ENCODE measurements at places on chromosomes 5 and 9.

DNA sequence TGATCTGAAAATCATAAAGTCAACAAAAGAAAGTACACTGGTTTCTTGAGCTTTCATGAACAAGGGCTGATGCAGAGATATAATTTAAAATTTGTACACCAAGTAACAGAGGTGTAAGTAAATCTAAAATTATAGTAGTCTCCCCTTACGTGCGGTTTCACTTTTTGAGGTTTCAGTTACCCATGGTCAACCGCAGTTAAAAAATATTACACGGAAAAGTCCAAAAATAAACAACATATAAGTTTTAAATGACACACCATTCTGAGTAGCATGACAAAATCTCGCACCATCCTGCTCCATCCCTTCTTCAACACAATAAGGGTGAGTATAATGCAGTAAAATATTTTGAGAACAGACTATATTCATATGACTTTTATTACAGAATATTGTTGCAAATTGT, 54.4 kb downstream of the AUH start:
- DNase-seq = no peak

- DNase-seq = peak; percentile 75
Measured at GRCh38 chr5:119315516-119315949, 40.3 kb upstream of the TNFAIP8 start.

DNA sequence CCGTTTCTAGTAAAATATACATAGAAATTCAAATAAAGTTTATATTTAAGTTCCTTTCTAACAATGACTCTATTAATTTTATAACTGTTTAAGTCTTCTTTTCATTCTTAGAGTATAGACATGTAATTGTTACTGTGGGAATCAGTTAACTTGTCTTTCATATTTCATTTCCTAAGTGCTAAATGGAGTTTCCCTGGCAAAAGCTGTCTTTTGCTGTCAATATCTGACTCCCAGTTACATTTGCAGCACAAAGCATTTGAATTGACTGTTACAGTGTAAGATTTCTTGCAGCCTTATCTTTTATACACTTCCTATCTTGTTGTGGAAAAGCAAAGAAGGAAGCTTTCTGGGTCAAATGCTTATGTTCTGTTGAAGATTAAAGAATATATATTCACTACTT, 1026.3 kb downstream of the CDH9 start:
- no peak for DNase-seq

DNA sequence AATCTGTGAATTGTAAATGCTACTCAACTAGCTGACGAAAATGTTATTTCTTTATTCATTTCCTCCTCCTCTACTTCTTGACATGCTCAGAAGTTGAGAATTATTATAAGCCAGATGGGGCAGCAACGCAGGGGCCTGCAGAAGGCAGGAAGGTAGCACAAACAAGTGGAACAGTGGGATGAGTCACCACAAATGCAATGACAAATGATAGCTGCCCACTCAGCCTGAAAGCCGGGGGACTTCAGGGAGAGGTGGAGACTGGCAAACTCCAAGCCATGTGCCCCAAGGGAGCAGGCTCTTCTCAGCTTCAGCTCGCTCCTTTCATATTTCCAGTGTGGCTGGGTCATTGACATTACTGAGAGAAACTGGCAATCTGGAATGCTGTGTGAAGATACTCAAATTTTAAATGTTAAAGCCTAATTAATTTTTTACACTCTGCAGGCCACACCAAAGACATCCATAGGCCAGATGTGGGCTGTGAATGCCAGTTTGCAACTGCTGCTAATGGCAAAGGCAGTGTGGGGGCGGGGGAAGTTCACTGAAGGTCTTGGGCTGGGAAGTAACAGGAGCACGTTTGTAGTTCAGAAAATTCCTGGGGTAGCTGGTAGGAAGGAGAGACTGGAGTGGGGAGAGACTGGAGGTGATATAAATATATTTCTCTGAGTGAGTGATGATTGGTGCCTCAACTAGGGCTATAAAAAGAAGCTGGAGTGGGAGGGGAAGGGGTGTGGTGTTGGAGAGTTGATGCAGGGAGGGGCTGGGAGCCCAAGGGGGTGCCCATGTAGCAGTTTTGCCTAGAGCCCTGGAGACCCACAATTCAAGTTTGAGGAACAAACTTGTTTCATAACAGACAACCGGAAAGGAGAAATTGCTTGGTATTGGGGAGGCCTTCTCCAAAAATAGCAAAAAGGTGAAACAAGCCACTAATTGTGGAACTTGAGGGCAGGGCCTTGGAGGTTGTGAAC, 20.8 kb upstream of the ADRB2 start:
- peak; percentile 60 for DNase-seq

GRCh38 chr5:157451806-157452205, 8.2 kb upstream of the NIPAL4 start:
- no peak for DNase-seq

DNA sequence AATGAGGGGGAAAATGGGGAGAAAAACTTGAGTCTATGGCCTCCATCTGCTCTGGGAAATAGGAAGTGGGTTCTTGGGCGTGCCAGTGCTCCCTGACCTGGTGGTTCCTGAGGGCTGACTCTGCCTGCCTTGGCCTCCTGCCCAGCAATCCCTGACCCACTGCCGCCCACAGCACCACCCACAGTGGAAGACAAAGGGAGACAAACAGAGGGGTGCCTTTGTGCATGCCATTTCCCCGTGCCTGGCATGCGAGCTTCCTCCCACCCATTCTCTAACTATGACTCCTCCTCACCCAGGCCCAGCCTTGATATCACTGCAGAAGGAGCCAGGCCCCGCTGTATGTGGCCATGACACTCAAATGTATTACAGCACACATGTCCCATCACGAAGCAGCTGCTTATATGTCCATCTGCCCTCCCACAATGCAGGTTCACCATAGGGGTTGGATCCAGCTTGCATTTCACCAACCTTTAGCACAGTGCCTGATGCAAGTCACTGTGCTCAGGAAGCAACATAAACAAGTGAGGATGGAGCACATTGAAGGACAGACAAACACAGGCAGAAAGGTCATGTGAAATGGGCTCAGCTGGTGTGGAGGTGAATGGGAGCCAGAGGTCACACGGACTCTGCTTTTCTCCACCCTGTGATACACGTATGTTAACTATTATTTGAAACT, 84.4 kb downstream of the ADRB2 start:
- DNase-seq = no peak

GRCh38 chr5:106254784-106255183, 1416.0 kb downstream of the EFNA5 start:
- no peak for DNase-seq

DNA sequence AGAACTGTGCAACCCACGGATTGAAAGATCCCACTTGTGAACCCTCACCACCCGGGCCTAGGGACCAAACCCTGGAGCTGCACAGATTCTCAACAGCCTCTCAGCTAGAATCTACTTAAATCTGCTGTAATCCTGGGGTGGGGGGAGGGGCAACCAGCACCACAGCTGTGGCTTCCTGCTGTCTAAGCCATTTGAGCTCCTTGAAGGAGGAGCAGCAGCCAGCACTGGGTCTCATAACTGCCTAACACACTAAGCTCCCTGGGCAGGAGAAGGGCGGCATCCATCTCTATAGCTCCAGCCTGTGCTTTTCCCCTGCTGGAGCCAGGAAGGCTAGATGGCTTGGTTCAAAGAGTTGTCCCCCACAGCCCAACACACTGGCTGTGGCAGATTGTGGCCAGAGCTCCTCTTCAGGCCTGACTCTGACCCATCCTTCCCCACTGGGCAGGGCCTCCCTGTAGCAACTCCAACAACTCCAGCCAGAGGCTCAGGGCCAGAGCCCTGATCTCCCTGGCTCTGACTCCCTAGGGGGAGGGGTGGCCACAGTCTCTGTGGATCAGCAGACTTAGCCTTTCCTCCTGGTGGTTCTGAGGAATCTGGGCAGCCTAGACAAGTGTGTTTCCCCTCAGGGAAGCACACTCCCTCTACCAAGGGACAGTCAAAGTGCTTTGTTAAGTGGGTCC, 72.0 kb upstream of the C9orf72 start:
- no peak for DNase-seq

GRCh38 chr9:71352837-71353236, 231.4 kb upstream of the TRPM3 start:
- no peak for DNase-seq

DNA sequence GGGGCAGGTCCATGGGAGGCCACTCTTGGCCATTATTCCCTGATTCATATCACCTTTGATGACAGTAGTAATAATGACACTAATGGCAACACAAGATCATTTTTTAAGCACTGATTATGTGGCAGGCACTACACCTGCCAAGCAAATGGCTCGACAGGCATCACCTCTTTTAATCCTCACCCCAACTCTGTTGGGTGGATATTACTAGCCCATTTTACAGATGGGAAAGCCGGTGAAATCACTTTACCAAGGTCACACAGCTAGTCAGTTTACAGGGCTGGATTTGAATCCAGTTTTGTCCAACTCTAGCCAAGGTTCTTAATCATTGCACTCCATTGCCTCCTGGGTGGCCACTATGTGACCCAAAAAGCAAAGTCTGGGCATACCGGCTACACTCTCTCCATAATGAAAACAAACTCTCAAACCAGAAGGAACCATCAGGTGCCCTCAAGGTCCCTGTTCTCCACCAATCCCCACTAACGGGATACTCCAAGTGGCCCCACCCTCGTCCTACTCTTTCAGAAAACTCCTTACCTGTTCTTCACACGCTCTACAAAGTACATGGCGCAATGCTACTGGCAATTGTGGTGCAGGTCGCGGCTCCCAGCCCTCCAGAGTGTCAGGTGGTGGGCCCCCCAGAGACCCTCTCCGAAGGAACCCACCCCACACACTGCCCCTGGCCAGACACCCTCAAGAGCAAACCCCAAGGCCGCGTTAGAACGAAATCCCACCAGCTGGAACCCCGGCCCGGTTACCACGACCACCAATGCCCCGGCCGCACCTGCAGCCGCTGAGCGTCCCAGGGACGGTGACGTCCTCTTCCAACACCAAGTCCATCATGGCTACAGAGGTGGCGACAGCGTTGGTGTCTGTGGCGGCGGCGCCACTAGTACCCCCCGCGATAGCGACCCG, 572 bp downstream of the CDK5RAP2 start:
- DNase-seq = peak; percentile 6

GRCh38 chr9:4780651-4781050, 12.1 kb upstream of the RCL1 start:
- no peak for DNase-seq

DNA sequence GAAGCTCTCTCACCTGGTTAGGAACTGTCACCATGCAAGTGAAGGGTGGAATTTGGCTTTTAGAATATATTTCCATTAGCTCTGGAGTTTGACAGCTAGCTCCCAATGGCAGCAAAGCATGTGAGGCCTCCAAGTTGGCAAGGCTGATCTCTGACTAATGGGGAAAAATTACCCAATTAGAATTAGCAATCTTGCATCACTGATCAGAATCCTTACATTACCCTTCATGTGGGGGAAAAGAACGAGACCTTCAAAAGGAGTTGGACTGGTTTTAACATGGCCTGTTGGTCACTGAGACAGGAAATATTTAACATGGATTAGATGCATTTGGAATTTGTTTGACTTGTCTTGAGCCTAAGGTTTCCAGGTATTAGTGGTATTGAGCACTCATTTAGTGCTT, 192.3 kb upstream of the GDNF start:
- DNase-seq = no peak

DNA sequence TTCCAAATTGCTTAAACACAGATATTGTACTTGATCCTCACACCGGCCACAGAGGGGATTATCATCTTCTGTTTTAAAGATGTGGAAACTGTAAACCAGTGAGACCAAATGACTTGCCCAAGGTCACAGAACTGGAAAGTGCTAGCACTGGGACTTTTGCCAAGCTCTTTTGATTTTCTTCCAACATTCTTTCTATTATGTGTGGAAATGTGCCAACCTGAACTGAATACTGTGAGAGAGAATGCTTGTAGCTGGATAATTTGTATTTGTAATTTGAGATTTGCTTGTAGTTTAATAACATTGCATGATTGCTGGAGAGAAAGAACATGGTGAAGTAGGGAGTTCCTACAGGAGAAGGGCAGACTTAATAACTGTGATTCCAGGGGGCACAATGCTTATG, 977.9 kb upstream of the NUDT12 start:
- DNase-seq = no peak

- DNase-seq = no peak
Measured at GRCh38 chr5:53871050-53871449, 310.6 kb downstream of the NDUFS4 start.

DNA sequence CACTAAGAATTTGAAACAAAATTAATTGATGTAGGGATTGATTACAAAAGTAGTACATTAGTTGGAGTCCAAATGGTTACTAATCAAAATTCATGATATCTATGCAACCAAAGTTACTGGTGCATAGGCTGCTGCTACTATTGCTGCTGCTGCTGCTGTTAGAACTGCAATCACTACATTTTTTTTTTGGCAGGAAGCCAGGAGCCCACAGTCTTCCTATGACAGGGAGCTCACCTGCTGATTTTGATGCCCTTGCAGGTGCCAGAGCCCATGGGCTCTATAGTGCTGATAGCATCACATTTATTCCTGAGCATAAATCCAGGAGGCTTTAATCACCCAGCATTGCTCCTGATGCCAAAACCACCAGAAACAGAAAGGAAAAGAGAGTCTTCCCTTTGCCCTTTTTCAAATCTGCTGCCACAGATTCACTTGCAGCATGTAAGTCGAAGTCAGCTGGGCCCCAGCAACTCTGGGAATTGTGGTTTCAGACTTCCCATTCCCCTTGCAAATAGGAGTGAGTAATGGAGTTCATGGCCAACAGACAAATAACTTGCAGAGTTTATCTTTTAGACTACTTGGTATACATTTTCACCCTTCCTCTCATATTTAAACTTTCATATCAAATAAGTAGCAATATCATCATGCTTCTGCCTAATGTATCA, 17.6 kb downstream of the SLCO6A1 start:
- DNase-seq = no peak

DNA sequence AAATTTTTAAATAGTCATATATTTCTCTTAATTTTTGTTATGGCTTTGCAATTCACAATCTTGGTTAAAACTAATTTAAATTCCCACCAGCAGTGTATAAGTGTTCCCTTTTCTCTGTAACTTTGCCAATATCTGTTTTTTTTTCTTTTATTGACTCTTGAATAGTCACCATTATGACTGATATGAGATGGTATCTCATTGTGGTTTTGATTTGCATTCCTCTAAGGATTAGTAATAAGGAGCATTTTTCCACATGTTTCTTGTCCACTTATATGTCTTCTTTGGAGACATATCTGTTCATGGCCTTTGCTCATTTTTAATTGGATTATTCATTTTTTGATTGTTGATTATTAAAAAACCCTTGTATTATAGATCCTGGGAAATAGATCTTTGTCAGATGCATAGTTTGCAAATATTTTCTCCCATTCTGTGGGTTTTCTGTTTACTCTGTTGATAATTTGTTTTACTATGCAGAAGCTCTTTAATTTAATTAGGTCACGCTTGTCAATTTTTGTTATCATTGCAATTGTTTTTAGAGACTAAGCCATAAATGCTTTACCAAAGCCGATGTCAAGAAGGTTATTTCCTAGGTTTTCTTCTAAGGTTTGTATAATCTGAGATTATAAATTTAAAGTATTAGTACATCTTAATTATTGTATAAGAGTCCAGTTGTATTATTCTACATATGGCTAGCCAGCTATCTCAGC, 610.9 kb downstream of the CHSY3 start:
- no peak for DNase-seq

- DNase-seq = no peak
Measured at GRCh38 chr9:129021091-129021490, 7.0 kb downstream of the SH3GLB2 start.

- no peak for DNase-seq
Measured at GRCh38 chr5:174358276-174358675, 312.8 kb downstream of the NSG2 start.

GRCh38 chr9:134600836-134601638, 40.6 kb upstream of the COL5A1 start:
- DNase-seq = no peak

All from activated CD4-positive, alpha-beta T cell treated with anti-CD3 and anti-CD28 coated beads for 48 hours (primary cell).